ENCODE measurements at places on chromosomes 11 and 22.
A peak's percentile ranks its signal among the peaks of the same experiment; 100 is the strongest.

- no peak for DNase-seq
These were observed 273.4 kb downstream of the BRD1 start for GRCh38 chr22:49554296-49554625.

DNA sequence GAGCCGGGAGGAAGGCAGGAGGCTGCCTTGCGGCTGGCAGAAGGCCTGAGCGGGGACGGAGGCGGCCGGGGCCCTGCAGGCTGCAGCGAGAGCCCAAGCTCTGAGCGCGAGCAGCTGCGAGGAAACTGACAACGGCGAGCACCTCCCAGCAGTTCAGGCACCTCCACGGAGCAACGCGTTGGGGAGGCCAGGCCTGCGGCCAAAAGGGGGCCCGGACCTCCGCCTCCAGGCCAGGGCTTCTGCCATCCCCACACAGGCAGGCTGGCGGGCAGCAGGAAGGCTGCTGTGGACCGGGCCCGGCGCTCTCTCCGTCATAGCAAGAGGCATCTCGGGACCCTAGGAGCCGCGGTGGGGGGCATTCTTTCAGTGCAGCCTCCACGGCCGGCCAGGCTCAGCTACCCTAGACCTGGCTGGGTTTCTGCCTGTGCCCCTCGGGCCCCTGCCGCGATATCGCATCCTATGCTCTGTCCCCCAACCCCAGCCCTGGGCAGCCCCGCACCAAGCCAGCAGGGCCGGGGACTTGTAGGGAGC, 22.9 kb upstream of the SLC22A12 start:
- no peak for DNase-seq

GRCh38 chr11:65434057-65434666, 11.6 kb downstream of the NEAT1 start:
- no peak for DNase-seq

GRCh38 chr11:48900131-48900800, 83.4 kb downstream of the TRIM51G start:
- DNase-seq, result no peak

GRCh38 chr11:27699242-27699925, 871 bp downstream of the BDNF start:
- no peak for DNase-seq

- no peak for DNase-seq
These were observed 38.1 kb downstream of the NUP50 start for GRCh38 chr22:45201678-45202332.

DNA sequence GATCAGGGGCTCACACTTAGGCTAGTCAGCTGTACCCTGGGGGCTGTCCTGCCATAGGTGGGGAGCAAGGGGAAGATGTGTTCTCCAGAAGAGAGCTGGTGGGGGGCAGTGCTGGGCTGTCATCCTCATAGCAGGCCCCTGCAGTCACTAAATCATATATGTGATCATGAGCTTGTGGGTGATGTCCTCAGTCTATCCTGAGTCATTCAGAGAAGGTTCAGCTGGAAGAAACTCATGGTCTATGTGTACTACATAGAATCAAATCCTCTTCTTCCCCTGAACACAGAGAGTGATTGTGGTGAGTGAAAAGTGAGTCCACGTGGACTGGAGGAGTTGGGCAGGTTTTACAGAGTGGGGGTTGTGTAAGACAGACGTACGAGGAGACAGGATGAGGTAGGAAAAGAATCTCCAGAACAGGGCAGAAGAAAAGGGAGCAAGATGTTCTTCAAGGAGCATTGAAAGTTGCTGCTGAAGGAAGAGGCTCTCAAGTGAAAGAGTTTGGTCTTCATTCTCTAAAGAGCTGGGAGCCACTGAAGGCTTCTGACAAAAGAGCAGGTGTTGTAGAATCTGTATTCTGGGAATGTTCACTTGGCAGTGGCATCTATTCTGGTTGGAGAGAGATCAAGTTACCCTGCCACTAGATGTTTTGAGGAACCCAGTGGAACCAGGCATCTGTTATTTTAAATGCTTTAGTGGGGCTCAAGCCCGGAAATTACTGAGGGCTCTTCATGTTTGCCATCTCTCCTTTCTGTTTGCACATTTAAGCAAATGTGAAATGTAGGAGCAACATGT, 68.9 kb downstream of the C22orf31 start:
- no peak for DNase-seq

DNA sequence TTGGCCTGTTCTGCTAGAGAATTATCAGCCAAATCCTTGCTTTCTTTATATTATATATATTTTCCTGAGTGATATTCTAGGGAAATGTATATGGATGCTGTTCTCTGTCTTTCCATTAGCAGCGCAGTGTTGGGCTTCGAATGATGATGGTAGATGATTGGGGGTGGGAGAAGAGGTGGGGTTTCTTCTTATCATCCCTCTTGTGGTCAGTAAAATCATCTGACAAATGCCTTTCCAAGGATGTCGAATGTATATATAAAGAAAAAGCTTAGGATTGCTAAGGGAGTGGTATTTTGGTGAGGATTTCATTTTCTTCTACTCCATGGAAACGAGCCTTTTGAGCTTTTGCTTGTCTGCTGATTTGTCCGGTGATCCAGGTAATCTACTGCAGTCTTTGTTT, 48.9 kb downstream of the ARHGEF12 start:
- DNase-seq, result no peak

GRCh38 chr11:126426820-126427749, 71.6 kb downstream of the ST3GAL4 start:
- no peak for DNase-seq

DNA sequence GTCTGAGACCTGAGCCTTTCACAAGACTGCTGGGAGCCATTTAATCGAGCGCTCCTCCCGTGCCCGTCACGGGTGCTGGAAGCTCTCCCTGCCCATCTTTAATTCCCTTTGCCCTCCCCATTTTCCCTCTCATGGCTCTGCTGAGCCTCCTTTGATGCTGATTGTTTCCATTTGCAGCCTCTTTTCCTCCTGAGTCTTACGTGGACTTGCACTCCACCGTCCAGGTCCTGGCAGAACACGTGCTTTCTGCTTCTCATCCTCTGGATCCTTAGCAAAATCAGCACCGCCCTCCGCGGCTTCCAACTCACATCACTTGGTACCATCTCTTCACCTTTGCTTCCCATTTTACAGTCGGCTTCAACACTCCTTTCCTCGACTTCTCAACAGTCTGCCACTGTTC, 7.3 kb downstream of the IFT27 start:
- DNase-seq, result no peak

- no peak for DNase-seq
These were observed 47.2 kb upstream of the SYT7 start for GRCh38 chr11:61627850-61628661.

- DNase-seq, result no peak
These were observed 267.2 kb downstream of the NTM start for GRCh38 chr11:131637469-131638175.

DNA sequence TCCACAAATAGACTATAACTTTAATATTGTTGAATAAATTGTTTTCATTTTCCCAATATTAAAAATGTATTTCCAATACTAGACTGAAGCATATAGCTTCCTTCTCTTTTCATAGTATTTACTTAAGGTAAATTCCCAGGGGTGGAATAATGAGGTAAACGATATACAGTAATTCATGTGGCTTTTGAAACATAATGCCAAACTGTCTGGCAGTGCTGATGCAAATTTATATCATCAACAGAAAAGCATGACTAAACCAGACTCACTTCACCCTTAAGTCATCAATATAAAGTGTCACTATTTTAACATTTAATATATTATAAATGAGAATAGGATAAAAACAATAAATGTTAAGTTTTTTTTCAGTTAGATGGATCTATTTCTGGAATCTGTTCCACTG, 13.6 kb downstream of the C2CD3 start:
- DNase-seq, result no peak

GRCh38 chr11:80816966-80817365, 1376.1 kb upstream of the TENM4 start:
- DNase-seq, result no peak

DNA sequence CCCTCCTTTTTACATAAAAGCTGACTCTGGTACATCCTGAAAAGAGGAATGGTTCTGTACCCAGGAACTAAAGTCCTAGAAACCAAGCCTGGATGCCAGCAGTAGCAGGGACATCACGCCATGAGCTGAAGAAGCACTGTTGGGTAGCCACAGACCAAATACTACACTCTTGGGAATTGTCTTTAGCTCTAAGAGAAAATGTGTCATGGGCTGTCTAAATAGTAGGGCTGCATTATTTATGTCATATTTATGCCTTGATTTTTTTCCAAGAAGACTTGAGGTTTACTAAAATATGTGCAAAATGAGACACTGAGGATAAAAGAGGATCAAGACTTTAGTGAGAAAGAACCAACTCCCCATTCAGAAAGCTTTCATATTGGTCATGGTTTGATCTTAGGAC, 213.6 kb downstream of the RAB38 start:
- DNase-seq, result no peak

GRCh38 chr11:118914178-118914918, 11.4 kb downstream of the BCL9L start:
- peak; percentile 62 for DNase-seq

DNA sequence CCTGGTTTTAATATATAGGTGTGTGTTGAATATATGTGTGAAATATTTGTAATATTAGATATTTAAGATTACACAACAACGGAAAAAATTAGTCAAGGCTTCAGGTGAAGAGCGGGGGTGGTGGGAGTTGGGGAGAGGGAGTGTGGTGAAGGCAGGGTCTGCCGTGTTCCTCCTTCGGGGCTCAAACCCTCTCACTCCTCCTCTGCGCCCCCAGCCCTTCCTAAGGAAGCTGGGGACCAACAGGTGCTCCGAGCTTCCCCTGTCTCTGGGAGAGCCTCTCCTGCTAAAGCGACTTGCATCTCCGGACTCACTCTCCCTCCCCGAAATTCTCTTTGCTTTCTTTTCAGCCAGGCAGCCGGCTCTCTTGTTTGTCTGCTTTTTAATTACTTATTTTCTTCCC, 960 bp upstream of the CADM1 start:
- no peak for DNase-seq

Measured in effector CD8-positive, alpha-beta T cell (primary cell).